ENCODE measurements at places on chromosomes 5 and 9.
A peak's percentile ranks its signal among the peaks of the same experiment; 100 is the strongest.

DNA sequence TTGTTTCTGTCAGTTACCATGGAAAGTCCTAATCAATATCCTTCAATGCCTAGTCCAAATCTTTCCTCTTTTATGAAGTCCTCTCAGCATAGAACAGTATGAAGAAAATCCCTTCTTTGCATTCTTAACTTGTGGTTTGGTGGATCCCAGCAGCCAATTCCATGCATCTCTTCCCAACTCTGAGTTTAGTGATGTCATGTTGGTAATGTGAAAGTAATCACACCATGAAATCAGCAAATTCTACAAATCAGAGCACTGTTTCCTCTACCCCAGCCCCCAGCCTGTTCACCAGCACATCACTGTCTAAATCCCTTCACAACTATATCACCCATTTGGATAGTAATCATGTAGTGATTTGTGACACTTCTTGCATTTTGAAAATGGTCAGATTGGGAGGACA, 4.7 kb upstream of the C1QTNF2 start:
- no peak overlapping the region for H3K27ac ChIP-seq
- H3K36me3 ChIP-seq, result no peaks in the 10 kb centered on the region
- no peak for DNase-seq
- H3K4me1 ChIP-seq, result peaks cover 3% of the 10 kb centered on the region

DNA sequence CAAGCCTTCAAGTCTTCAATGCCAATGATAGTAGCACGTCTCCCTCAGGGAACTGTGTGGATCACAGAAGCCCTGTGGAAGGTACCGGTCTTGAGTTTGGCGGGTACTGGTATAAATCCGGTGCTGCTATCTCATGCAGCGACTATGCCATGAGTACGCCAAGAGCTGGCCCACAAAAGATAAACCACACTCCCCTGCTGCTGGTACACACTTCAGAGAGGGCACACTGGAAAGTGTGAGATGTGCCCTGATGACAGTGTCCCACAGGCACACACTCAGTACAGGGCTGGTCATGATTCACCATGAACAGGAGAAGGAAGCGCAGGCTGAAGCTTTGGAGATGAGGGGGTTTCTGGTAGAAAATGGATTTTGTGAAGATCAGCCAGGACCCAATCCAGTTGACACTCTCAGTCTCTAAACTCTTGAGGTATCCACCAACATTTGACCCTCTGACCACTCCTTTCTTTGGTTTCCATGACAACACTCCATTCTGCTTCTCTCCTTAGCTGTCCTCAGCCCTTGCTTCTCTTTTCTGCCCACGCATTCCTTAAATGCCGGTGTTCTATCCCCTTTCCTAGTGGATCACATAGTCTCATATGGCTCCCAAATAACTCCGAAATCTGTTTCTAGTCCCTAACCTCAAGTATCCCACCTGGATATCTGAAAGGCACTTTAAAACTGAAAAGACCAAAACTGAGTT, 5.1 kb downstream of the AMACR start:
- no peak overlapping the region for H3K27ac ChIP-seq
- H3K4me1 ChIP-seq, result no peaks in the 10 kb centered on the region
- H3K4me3 ChIP-seq, result no peak overlapping the region
- H3K27me3 ChIP-seq, result no peaks in the 10 kb centered on the region
- peaks cover 3% of the 10 kb centered on the region for H3K36me3 ChIP-seq

DNA sequence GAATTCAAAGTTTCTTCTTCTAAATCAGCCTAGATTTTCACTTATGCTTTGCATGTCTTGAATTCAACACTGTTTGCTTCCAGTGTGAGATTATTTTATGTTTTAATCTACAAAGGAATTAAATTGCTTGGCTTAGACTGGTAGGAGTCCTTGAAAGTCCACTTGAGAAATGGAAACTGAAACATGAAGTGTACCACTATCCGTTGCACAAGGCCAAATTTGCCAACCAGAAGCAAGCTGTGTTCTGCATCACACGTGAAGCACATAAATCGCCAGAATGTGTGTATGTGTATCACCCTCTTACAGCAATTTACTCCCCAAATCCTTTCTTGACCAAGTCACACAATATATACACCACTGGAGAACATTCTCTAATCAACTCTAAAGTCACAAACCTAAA, 10.3 kb downstream of the SEMA6A start:
- DNase-seq, result no peak
- H3K27ac ChIP-seq, result no peak overlapping the region
- peaks cover 14% of the 10 kb centered on the region for H3K4me1 ChIP-seq
- H3K27me3 ChIP-seq, result no peaks in the 10 kb centered on the region

- no peaks in the 10 kb centered on the region for H3K4me1 ChIP-seq
- DNase-seq, result no peak
- H3K27ac ChIP-seq, result no peak overlapping the region
- H3K4me3 ChIP-seq, result no peak overlapping the region
These were observed 382.1 kb downstream of the KDM4C start for GRCh38 chr9:7139886-7140285.

- H3K4me1 ChIP-seq, result peaks cover 4% of the 10 kb centered on the region
- no peak overlapping the region for H3K27ac ChIP-seq
- H3K4me3 ChIP-seq, result peak overlapping the region; percentile 69
These were observed 727 bp upstream of the ADRB2 start for GRCh38 chr5:148825716-148826052.

- H3K4me1 ChIP-seq, result no peaks in the 10 kb centered on the region
- H3K27me3 ChIP-seq, result no peaks in the 10 kb centered on the region
- H3K4me3 ChIP-seq, result no peak overlapping the region
- H3K36me3 ChIP-seq, result no peaks in the 10 kb centered on the region
- no peak overlapping the region for H3K27ac ChIP-seq
These were observed 67.5 kb downstream of the ZCCHC7 start for GRCh38 chr9:37187713-37188439.

- no peaks in the 10 kb centered on the region for H3K27me3 ChIP-seq
- no peak overlapping the region for H3K4me3 ChIP-seq
- H3K27ac ChIP-seq, result no peak overlapping the region
- no peak for DNase-seq
- no peaks in the 10 kb centered on the region for H3K36me3 ChIP-seq
- peaks cover 2% of the 10 kb centered on the region for H3K4me1 ChIP-seq
These were observed 101.7 kb upstream of the DAPK1 start for GRCh38 chr9:87395804-87396479.

GRCh38 chr9:21558615-21559401, 76.7 kb upstream of the IFNE start:
- peaks cover 1% of the 10 kb centered on the region for H3K4me1 ChIP-seq
- no peak overlapping the region for H3K27ac ChIP-seq
- no peaks in the 10 kb centered on the region for H3K36me3 ChIP-seq
- H3K4me3 ChIP-seq, result peak overlapping the region; percentile 86

- no peaks in the 10 kb centered on the region for H3K4me1 ChIP-seq
- no peak overlapping the region for H3K27ac ChIP-seq
- no peak for DNase-seq
- H3K4me3 ChIP-seq, result no peak overlapping the region
- no peaks in the 10 kb centered on the region for H3K36me3 ChIP-seq
These were observed 25.6 kb downstream of the CEP78 start for GRCh38 chr9:78261403-78262001.
